ENCODE measurements at places on chromosomes 16 and 17.

DNA sequence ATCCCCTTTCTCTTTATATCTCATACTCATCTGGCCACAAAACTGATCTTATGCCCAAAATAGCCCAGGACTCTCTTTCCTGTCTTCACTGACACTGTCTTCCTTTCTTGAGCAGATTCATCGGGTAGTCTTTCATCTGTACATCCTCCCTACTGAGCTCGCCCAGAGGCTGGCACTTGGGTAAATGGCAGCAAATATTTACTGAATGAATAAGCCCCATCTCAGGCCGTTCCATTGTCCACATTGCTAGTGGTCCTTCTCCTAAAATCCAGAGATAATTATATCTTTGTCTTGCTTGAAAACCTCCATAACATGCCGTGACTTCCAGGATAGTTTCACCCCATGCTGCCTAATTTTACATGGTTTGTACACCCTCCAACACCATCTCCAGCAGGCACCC is 158.1 kb upstream of the SDK2 start:
- DNase-seq, result no peak

GRCh38 chr17:62084585-62084984 is 19.5 kb upstream of the MED13 start:
- no peak for DNase-seq

DNA sequence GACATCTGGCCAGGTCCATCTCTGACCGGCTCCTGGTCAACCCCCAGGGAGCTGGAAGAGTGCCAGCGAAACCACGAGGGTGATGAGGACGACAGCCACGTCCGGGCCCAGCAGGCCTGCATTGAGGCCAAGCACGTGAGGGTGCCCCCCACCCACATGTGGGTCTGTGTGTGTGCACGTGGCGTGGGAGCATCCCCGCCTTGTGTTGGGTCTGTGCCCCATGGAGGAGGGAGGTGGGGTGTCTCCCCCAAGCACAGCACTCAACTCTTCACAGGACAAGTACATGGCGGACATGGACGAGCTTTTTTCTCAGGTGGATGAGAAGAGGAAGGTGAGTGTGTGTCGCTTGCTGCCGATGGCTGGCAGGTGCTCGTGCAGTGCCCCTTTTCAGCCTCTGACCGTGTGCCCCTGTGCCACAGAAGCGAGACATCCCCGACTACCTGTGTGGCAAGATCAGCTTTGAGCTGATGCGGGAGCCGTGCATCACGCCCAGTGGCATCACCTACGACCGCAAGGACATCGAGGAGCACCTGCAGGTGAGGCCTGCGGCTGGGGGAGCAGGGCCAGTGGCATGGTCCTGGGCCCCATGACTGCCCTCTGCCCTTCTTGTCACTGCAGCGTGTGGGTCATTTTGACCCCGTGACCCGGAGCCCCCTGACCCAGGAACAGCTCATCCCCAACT is 1.7 kb downstream of the STUB1 start:
- DNase-seq, result no peak

DNA sequence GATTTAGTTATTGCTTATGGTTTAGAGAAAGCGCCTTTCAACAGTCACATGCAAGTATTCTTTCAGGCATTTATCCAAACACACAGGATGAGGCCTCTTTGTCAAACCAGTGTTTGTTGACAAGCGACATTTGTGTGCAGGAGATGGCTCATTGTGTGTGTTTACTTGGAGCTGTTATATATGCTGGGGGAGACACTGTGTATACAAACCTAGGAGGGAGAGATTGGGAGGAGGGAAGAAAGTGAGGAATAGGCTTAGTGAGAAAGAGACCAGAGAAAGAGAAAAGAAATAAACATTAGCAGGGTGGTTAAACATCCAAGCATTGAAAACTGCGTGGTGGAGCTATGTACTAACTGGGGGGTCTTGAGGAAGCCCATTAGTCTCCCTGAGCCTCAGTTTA is 437.6 kb downstream of the MAF start:
- DNase-seq, result no peak

- DNase-seq, result peak; percentile 60
Observed at GRCh38 chr16:2009791-2010510, at the start of gene ZNF598. Gene ZNF598, minus strand, starts transcription at chr16:2009821.

DNA sequence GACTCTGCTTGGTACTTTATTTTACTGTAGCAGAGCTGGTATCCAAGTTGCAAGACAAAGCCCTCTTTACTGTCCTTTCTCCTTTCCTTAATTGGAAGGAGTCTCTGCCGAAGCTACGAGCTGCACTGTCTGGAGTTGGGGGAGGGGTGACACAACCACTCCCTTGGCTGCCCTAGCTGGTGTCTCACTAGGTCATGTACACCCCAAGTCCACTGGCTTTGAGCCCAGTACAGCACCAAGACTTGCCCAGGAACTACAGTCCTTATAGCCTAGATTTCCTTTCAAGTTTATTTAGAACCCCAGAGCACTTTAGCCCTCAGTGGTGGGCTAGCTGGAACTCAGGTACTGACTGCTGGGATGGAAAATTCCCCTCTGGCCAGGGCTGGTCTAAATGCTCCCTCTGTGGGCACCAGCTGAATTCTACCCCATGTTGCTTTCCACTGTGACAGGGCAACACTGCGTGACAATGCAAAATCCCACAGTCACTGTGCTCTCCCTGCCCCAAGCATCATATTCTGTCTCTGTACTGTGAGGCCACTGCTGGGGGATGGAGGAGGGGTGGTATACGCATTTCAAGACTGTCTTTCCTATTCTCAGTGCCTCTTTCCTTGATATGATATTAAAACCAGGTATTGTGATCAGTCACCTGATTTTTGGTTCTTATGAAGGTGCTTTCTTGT is 18.4 kb downstream of the EFCAB5 start:
- no peak for DNase-seq

DNA sequence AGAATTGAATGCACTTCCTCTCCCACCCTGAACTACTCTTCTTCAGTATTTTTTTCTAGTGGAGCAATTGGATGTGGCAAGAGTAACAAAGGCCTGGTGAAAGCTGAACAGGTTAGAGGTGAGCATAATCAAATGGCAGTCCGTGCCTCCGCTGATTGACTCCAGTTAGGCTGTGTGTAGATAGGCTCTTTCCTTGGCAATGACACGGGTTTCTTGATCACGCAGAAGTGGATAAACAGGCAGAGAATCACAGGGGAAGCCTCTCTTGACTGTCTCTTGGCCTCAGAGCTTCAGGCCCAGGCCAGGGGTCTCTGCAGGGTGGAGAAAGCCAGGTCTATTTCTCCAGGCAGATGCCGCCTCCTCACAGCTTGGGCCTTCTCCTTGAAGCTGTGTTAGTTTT is 4.2 kb downstream of the CD300LB start:
- DNase-seq, result no peak

GRCh38 chr16:68659412-68660358 is 14.6 kb downstream of the CDH3 start:
- DNase-seq, result no peak

- no peak for DNase-seq
Observed at GRCh38 chr17:19301973-19302372, 60.5 kb downstream of the B9D1 start.

DNA sequence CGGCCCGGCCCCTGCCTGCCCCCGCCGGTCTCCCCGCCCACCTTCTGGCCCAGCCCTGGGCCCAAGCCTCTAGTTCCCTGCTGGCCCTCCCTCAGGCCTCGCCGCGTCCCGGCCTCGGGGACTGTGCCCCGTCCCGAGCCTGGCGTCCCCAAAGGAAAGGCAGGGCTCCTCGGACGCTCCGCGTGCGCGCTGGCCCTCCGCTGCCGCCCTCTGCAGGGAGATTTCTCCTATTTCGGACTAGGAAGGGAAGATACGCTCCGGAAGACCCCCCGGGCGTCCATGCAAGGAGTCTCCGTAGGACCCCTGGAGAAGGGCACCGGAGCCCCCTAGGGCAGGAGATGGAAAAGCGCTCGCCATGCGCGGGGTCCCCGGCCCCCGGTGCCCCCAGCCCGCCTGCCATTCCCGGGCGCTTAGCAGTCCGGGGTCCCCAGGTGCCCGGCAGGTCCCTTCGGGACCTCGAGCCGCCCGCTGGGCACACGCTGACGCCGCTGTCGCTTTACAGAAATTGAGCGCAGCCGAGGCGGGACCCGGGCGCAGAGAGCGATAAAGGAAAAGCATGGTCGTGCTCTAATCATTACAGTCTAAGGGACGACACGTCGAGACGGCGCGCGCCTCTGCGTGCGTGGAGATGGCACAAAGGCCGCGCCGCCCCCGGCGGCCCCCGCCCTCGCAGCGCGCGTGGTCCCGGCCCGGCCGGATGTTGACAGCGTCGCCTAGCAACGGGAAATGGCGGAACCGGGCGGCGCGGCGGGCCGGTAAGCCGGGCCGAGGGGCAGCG is at the start of gene CCDC40:
Gene CCDC40 (plus strand): TSS at position 706 of the 778 bp plus-strand sequence. CDS start 21 bp downstream, at position 727.
- DNase-seq, result peak; percentile 60

- no peak for DNase-seq
Observed at GRCh38 chr16:4093495-4094126, 22.6 kb downstream of the ADCY9 start.

DNA sequence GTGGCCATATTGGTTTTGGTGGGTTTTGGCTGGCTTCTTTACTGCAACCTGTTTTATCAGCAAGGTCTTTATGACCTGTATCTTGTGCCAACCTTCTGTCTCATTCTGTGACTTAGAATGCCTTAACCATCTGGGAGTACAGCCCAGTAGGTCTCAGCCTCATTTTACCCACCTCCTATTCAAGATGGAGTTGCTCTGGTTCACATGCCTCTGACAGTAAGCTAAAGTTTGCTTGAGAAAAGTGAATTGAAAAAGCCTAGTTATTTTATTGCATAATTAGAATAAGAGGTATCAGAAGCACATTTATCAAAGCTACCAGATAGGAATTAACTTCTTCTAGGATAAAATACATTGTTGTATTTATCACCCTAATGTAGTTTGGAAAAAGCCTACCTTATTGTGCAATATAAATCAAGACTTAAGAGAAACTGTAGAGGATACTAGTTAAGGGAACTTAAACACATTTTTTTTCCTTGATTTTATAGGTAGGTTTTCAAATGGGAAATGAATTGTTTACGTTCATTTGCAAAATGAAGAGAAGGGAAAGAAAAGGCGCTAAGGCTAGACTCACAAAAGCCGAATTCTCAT is 202.3 kb upstream of the KCNJ16 start:
- no peak for DNase-seq

- peak; percentile 73 for DNase-seq
Observed at GRCh38 chr16:15642557-15643047, 352 bp downstream of the MARF1 start.
